ENCODE measurements at places on chromosomes 1 and 21.

GRCh38 chr1:57033222-57034001 is 67.6 kb upstream of the C8B start:
- DNase-seq, result no peak

DNA sequence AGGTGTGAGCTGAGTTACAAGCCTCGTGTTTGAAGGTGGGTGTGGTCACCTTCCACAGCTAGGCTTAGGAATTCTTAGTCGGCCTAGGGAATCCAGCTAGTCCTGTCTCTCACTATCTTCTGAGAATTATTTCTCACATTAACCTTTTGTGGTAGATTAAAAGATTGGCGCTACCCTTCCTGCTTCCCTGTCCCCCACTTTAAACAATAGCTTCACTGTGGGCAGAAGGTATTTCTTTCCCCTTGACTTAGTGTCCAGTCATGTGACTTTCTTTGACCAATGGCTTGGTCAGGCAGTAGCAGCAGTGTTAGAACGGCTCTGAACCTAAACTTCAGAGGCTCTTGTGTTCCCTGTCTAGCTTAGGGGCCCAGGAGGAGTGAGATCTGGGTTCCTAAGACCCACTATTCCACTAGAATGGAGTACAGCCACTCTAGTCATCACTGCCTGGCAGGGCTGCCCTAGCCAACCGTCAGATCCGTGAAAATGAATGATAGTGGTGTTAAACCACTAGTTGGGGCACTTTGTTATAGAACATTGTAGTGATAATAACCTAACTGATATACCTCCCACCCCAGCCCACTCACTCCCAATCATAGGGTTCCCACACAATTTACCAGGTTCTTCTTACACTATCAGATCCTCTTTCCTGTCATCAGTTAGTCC is 13.9 kb upstream of the C1orf141 start:
- DNase-seq, result no peak

GRCh38 chr1:108046026-108046425 is 81.0 kb upstream of the VAV3 start:
- DNase-seq, result no peak

GRCh38 chr21:34531399-34531798 is 19.4 kb upstream of the KCNE1 start:
- DNase-seq, result no peak

GRCh38 chr1:158163000-158163947 is 17.4 kb upstream of the CD1D start:
- peak; percentile 55 for DNase-seq

DNA sequence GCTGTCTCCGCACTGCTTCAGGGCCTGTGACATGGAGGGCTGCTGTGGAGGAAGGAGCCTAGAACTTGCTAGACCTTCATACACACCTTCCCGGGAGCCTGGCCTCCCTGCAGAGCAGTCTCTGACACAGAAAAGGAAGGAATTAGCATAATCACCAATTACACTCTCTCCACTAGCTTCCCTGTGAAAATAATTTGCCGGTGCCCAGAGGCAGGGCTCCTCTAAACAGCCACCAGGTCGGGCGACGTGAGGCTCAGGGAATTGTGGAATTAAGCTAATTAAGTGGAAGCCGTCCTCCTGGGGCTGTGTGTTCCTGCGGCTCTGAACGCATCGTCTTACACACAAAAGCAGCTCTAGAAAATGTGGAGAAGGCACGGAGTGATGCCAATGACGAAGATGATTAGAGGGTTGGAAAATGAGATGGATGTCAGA is 82.6 kb downstream of the NENF start:
- no peak for DNase-seq
